ENCODE measurements at places on chromosomes 5 and 9. TPM values are rescaled to one million over a fixed set of nuclear protein-coding genes. Genes with fewer than 3 reads are reported as not detected.

DNA sequence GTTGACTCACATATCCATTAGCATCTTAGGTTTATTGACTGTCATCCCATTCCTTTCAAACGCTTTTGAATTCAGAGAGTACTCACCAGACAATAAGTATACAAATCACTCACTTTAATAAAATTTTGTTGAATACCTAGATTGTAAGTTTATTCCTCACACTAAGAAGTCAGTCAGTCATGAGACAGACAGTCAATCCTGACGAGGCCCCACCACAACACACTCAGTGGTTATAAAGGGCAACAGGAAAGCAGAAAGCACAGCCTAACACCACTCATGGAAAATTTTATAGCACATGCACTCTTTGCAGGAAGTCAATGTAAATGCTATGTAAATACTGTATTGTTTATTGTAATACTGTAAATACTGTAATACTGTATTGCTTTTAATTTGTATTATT is 176.3 kb upstream of the PTGER4 start:
- DNase-seq = no peak

DNA sequence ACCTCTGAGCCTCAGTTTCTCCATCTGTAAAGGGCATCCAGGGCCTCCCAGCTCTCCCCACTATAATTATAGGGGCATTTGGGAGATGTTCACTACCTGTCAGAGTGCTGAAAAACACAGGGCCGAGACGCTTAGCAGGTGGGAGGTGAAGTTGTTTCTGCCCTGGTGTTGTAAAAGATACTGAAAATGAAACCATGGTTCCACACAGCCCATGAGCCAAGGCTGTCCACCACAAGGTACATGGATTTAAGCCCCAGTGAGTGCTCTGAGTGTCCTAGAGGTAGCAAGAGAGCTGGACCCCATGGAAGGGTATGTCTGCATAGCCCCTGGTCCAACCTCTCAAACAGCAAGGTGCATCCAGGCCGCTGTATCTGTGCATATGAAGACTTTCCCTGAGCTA is 137.5 kb downstream of the C5orf15 start:
- DNase-seq = no peak

DNA sequence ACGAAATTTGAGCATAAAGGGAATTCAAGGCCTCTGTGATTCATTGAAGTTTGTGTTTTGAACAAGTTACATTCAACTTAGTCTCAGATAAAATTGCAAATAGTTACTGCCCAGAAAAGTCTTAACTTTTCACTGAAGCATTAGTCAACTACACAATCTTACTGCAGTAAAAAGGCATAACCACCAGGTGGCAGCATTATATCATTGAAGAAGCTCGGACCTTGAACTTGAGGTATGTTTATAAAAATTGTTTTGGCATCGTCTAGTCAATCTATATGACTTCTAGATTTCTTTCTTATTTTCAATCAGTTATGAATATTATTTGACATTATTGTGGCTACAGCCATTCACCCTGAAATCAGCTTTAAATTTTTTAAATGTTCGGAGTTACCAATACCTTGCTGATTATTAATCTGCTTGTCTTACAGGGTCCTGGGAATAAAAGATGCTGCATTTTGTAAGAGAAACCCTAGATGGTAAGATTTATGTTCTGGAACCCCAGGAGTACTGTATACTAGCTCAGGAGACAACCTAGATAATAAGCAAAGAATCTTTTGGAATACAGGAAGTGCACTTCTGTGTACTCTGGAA is 83.9 kb upstream of the GRAMD2B start:
- DNase-seq = no peak

DNA sequence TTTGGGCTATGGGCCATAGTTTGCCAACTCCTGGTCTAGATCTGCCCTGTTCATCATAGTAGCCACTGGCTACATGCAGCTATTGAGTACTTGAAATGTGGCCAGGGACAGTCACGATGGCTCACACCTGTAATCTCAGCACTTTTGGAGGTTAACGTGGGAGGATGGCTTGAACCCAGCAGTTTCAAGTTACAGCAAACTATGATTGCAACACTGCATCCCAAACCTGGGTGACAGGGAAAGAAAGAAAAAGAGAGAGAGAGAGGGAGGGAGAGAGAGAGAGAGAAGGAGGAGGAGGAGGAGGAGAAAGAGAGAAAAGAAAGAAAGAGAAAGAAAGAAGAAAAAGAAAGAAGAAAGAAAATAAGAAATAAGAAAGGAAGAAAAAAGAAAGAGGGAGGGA is 5.1 kb upstream of the GMCL2 start:
- DNase-seq = no peak

DNA sequence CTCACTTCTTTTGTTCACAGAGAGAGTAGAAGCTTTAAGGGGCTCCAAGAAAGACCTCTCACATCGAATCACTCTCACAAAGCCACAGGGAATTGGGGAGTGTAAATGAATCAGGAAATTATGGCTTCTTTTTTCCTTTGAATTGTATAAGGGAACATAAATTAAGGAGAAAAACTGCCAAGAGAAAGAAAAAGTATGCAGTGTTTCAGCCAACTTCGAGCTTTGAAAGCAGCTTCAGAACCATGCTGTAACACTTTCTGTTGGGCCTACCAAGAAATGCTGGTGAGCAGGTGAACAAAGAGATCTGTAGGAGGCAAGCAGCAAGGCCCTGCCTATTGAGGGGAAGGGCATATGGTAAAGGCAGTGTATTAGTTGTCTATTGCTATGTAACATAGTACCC is 33.4 kb upstream of the CTNNA1 start:
- DNase-seq = no peak

DNA sequence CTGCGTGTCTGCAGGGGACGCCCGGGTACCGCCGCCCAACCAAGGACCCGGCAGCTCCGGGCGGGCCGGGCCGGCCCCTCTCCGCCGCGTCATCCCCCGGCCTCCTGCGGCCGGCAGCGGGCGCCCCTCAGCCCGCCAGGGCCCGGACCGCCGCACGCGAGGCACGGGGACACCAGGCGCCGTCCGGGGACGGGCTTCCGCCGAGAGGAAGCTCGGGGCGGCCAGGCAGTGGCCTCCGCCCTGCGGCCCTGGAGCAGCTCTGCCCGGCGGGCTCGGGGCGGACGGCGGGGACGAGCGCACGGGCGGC is 373 bp downstream of the FBXW5 start:
- DNase-seq = no peak

GRCh38 chr5:170327168-170327567 is 29.6 kb upstream of the LCP2 start:
- no peak for DNase-seq

- DNase-seq = no peak
Observed at GRCh38 chr9:75958226-75958625, 67.8 kb downstream of the PCSK5 start.

DNA sequence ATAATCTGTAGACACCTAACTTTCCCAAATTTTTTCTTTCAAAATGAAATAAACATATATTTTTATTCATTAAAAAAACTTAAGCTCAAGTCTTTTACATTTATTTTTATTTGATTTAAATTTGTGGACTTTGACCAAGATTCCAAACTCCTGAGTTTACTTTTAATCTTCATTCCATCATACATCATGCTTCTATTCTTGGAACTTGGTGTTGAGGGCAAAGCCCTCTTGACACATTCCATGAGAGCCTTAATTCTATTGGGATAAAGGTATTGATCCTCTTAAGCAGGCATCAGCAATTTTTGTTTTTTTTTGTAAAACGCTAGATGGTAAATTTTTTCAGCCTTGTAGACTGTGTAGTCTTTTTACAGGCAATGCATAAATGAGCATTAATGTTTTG is 53.6 kb downstream of the FBXO4 start:
- no peak for DNase-seq

DNA sequence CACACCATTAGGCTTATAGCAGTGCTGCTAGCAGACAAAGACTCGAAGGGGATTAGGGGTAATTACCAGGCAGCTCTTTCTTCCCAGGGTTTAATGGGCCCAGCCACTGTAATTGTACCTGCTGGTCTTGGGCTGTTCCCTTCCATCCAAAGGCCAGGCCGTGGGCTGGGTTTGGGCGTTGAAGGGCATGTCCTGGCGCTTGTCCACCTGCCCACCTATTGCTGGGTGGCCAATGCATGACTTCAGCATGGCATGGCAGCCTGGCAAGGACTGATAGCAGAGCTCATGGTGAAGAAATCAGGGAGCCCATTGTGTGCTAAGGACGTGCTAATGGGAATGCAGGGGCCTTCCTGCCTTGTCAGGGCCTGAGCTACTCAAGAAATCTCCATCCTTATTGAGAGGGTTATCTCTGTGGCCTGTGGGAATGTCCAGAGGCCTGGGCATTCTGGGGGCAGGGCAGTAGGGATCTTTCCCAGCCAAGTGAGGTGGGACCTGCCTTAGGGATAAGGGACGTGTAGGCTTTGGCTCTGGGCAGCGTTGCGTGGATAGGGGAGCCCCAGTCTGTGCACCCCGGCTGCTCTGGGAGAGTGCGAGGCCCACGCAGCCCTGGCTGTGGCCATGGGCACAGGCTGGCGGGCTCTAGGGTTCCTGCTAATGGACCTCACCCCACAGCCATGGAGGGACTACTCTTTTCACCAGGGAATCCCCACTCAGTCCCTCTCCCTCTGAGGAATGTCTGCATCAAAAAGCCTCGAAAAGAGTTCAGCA is 116.1 kb upstream of the PITX1 start:
- DNase-seq = no peak

DNA sequence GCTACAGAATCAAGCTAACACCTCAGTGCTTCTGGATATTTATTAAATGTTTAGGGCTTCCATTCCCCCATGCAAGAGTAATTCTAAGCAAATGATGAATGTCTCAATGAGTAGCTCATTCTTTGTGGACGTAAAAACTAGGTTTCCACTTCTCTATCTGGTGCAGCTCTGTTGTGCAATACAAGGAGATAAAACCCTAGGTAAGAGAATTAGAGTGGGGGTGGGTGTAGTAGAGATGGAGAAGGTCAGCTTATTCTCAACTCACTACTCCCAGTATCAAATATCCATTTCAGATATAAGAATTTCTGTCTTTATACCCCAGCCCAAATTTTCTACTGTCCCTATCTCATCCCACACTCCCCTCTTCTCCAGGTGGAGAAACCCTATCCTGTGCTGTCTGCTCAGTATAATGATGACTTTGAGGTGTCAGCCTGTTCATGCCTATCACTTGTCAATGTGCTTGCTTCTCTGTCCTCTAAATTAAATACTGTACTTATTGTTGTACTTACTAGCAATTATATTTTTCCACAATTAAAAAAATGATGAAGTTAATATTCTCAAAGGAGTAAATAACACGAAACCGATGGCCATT is 4.3 kb upstream of the FYB1 start:
- no peak for DNase-seq

- no peak for DNase-seq
Observed at GRCh38 chr5:16679863-16680262, 63.1 kb upstream of the RETREG1 start.

DNA sequence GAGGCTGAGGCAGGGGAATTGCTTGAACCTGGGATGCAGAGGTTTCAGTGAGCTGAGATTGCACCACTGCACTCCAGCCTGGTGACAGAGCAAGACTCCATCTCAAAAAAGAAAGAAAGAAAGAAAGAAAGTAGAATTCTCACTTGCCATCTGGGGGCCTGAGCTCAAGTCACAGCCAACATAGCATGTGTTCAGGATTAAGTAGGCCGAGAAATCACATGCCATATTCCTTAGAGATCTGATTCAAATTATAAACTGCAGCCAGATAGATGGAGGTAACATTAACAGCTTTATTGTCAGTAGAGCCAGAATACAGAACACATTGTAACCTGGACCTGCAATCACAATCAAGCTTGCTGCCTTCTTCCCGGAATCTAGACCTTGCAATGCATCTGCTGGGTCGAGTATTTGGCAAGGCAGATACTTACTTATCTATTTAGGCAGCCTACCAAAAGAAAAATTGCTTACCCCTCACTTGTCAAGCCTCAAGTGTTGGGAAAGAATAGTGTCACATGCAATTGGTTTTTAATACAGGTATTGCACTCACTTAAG is 173.7 kb downstream of the CPLANE1 start:
- no peak for DNase-seq

DNA sequence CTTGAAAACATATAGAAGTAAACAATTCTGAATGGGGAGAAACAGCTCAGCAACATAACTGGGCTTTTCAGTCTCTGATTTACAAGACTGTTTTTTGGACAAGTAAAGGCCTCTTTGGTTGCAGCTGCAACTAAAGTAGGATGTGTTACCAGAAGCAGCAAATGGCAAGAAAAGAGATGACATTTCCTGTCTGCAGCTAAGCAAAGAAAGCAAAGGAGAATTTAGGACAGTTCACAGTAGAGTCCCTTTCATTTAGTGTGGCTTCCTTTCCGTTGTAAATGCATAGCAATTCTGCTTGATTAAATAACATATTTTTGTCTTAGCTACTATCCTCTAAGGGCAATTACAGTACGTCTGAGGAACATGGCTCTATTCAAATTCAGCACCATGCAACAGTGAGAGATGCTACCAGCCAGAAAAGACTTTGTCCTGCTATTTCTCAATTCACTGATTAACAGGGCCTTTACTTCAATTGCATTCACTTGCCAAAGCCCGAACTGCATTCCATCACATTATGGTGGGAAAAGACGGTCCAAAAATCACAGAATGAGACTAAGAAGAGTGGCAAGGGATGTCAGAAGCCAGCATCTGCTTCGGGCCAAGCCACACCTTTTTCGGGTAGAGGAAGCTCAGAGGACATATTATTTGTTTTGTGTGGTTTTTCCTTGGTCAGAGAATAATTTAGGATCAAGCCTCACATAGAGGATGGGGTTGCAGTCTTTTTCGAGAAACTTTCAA is 107.7 kb downstream of the SEMA6A start:
- no peak for DNase-seq

- no peak for DNase-seq
Observed at GRCh38 chr5:60505373-60506171, 194.4 kb downstream of the DEPDC1B start.

DNA sequence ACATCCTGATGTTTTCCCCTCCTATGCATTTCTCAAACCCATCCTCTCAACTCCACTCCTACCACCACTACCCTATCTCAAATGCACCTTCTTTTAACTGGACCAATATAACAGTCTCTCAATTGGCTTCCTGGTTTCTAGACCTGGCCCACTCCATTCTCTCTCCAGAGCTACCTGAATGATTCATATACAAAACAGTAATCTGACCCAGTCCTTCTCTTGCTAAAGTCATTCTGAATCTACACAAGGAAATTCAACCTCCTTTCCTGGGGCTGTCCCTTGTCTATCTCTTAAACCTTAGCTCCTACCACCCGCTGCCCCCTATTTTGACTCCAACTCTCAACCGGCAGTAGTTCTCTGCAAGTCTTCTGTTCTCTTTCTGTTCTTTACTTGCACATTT is 97.2 kb downstream of the PCSK1 start:
- DNase-seq = no peak

DNA sequence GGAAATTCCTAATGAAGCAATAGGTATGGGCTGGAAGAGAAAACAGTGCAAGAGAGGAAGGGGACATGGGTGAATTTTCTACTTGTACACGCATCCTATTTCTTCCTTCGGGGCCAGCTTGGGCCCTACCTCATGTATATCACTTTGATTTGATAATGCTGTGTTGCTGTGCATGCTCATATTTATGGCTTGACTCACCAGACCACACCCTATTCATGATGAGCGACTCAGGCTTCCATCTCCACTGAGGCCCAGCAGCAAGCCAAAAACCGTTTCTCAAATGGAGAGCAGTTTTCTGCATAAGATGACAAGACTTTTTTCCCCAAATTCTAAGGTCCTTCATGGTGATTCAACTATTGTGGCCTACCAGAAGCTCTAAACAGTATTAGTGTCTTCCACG is 2039.1 kb upstream of the CDH9 start:
- no peak for DNase-seq

Gene PDGFRB
- 13.9 TPM for total RNA-seq

Gene LARP1
- 157 TPM for total RNA-seq

Gene FOXE1
- not detected for total RNA-seq

Gene GCNT4
- 2.4 TPM for total RNA-seq

Gene PDE6A
- total RNA-seq = 7.3 TPM

Gene IFNE
- not detected for total RNA-seq

Gene IL3
- total RNA-seq = not detected

Gene GPR150
- total RNA-seq = 0.49 TPM

Gene SLC26A2
- total RNA-seq = 853 TPM

Gene HAVCR2
- total RNA-seq = 5.1 TPM

Measured in mucosa of descending colon (tissue), 3 donors.